Fibroblast of skin of right biceps (primary cell): ENCODE measurements at places on chromosomes 2 and 18.

GRCh38 chr2:236177604-236177966 lies 9.4 kb upstream of the GBX2 start:
- peak; percentile 70 for DNase-seq

GRCh38 chr2:170501421-170502043 lies 213.6 kb upstream of the SP5 start:
- peak; percentile 34 for DNase-seq

GRCh38 chr2:216562696-216563435 lies 64.2 kb downstream of the RPL37A start:
- DNase-seq = no peak

DNA sequence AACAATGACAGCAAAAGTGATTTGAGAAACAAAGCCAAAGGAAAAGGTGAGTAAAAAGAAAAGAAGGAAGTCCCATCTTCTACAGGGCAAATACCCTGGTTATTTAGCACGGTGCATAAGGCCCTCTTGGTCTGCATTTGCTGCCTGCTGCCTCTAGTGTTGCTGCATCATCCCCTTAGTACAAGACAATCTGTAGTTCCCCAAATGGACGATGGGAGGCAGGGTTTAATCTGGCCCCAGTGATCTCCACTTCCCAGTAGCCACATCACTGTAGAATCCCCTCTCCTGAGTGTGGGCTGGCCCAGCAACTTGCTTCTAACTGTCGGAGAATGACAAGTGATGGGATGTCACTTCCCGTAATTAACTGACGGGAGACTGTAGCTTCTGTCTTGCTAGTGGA lies 85.1 kb downstream of the CTAGE1 start:
- no peak for DNase-seq

DNA sequence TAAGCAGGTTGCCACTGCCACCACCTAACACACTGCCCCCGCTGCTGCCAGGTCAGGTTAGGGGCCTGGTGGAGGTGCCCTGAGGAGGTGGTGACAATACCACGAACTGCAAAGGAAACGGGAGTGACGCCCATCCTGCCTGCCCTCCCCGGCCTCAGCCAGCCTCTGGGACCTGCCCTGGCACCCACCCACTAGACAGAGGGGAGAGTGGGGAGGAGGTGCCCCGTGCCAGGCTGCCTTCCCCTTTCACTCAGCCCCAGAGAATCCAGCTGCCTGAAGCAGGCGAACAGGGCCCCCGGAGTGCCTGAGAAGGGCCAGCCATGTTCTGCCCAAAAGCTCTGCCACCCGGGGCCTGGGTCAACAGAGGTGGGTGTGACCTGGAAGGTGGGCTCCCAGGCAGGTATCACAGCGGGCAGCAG lies 44.5 kb upstream of the FOSL2 start:
- DNase-seq = no peak

GRCh38 chr2:240434728-240435456 lies 571 bp upstream of the GPC1 start:
- DNase-seq = peak; percentile 93

GRCh38 chr18:7332452-7332851 lies 101.6 kb downstream of the LRRC30 start:
- no peak for DNase-seq

DNA sequence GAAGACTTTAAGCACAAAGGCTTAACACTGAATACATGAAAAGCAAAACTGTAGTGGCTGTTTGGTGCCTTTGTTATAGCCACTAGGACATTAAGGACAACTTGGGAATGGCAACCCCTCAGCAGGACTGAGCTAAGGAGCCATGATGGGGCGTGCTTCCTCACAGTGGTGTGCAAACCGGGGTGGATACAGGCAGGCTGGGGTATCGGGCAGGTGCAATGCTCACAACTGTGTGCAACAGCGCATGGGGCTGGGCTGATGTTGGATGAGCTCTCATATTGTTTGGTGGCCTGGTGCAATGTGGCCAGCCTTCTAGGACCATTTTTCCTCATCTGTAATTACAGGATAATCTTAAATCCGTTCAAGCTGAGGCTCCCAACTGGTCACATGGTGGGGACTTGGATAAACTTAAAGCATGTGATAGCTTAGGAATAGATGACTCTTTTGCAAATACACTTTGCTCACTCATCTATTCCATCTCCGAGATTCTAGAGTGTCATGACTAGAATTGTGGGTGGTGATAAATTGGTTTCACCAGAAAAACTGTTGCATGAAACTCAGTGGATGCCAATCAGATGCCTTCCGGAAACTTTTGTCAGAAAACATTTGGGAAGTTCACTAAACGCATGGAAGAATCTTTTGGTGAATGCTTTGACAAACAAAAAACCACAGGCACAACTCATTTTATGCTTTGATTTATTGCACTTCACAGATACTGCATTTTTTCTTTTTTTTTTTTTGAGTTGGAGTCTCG lies 116.5 kb downstream of the PXDN start:
- peak; percentile 56 for DNase-seq

- DNase-seq = no peak
Observed at GRCh38 chr2:26733413-26733812, 30.7 kb upstream of the SLC35F6 start.

DNA sequence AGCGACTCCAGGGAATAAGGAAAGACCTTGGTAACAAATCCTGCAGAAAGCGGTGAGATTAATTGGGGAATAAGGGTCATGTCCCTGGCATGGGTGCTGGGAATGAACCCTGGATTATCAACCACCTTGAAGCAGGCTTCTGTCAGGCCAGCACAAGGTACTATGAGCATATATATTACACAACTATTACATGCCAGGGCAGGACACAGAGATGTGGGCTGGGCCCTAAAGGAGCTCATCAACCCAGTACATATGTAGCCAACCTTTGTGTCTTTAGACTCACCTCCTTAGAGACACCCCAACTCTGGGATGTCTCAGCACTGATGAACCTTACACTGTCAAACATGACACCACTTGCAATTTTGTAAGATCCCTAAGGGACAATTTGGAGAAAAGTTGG lies 3.4 kb downstream of the SFXN5 start:
- DNase-seq = no peak

DNA sequence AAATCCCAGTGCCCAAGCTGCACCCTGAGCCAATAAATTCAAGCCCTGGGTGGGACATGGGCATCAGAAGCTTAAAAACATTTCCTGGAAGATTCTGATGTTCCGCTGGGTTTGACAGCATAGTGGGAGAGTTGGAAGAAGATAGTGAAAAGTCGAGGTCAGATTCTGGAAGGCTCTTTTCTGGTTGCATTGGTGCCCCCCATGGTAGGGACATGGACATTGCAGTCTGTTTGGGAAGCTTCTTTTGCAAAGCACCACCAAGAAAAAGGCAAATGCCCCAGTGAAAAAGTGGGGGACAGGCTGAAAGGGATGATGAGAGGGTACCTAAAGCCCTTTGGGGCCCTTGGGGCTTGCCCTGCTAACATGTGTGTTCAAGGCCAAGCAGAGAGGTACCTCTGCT lies 21.0 kb downstream of the MERTK start:
- DNase-seq = no peak

DNA sequence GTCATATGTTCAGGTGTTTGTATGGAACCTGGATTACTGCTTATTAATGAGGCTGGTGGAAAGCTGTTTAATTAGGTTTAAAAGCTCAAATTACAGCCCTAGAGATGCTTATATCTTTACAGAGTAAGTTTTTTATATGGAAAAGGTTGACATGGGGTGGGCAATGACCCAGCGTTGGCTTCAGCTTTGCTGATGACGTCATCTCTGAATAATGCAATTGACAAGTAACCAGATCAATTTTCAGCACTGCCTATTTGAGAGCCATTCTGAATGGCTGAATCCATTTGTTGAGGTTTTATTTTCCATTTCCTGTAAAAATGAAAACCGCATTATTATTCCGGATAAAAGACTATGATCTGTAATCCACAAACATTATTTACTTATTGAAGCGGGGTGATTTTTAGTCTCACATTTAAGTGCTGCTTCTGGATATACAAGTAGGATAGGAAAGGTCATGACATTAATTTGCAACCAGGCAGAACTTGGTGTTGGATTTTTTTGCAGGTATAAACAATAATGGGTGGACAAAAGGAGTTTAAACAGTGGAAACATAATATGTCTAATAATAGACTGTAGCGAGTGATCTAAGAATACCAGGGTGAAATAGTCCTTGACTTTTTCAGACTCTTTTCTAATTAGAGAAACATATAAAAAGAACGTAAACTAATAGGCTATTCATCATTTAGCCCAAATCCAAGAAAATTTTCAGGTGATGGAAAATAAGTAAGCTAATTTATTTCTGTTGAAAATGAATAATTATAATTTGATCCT lies 2.7 kb downstream of the PPP1R1C start:
- DNase-seq = no peak

- DNase-seq = no peak
Observed at GRCh38 chr2:238487134-238487533, 60.4 kb downstream of the ASB1 start.

DNA sequence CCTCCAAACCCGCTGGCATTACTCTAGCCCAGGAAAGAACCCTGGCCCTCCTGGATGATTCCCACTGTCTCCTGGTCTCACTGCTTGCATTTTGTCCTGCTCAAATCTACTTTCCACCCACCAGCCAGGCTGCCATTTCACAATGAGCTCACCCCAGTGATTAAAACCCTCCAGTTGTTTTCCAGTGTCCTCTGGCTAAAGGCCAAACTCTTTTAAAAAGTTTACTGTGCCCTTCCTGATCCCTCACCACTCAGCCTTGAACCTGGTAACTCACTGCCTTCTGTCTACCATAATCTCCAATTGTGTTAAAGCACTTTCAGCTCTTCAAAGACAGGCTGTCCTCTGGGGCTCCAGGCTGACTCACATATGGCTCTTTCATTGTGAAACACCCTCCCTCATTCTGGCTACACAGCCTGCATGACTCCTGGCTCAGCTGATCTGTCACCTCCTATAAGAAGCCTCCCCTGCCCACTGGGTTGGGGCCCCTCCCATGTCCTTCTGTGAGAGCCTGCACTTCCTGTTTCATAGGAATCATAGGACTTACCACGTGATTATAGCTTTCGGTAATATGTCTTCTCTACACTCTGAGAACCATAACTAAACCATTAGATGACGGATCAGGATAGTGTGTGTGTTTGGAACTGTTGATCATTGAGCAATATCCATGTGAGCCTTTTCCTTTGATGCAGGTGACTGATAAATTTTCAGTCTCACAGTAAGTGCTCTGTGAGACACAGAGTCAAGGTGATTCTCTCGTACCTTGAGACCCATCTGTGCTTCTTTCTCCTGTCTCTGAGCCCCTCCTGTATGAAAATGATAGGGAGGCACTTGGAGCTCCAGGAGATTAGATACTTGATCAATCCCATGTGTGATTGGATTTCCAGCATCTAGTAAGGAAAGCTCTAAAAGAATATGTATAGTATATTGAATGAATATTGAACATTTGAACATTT lies 590.8 kb upstream of the ID2 start:
- DNase-seq = peak; percentile 95

GRCh38 chr18:14939141-14939540 lies 191.2 kb downstream of the ANKRD30B start:
- DNase-seq = no peak

GRCh38 chr2:145124085-145124484 lies 604.2 kb upstream of the ZEB2 start:
- DNase-seq = no peak

DNA sequence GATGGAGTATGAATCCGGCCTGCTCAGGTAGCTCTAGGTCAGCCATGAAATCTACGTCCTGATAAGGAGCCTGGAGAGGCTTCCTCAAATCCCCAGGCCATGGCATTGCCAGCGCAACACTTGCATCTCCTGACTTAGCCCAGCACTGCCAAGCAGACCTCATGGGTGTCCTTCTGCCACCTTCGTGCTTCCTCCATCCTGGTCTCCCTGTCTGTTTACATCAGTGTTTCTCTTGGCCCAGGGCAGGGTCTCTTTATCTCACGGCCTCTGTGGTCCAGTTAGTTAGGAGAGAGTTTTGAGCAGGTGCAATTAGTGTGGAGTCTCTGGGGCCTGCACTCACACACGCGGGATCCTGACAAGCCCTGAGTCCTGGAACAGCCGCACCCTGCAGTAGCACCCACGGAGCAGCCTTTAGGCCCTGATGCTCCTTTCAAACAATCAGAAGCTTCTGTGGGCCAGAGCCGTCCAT lies 193.1 kb upstream of the ARL4C start:
- no peak for DNase-seq

- peak; percentile 18 for DNase-seq
Observed at GRCh38 chr2:182366628-182367027, 60.2 kb downstream of the PDE1A start.

GRCh38 chr2:193141-193671 lies 70.6 kb downstream of the SH3YL1 start:
- no peak for DNase-seq

- no peak for DNase-seq
Observed at GRCh38 chr18:31626409-31626808, 34.7 kb downstream of the TTR start.

DNA sequence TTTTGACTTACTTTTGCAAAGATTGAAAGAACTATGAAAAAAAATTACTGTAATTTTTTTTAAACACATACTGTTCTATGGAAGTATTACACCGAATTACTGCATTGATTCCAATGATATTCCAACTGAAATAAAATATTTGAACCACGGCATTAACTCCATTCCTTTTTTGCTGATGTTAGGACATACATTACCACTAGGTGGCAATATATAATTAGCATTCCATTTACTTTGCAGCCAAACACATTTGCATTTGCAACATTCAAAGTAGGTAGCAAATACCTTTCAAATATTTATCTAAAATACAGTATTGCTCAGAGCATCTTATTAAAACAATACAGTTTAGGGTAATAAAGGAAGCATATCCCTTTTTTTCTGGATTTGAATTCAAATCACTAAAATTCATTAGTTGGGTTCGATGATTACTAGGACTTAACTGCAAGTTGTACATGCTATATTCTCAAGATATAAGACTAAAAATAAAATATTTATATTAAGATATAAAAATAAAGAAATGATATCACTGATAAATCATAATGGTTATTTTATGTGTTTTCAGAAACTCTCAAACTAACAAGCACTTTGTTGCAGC lies 31.3 kb downstream of the LANCL1 start:
- peak; percentile 11 for DNase-seq

- DNase-seq = peak; percentile 79
Observed at GRCh38 chr2:237309416-237309815, 104.5 kb downstream of the COL6A3 start.

DNA sequence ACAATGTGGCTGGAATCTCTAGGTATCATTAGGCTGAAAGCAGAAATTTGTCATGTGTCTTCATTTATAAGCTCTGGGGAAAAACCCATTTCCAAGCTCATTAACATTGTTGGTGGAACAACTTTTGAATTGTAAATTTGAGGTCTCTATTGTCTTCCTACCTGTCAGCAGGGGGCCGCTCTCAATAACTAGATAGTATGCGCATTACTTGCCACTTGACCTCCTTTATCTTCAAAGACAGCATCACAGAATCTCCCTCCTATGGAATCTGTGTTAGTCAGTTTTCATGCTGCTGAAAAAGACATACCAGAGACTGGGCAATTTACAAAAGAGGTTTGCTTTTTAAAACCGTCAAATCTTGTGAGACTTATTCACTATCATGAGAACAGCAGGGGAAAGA lies 223.1 kb downstream of the CALCRL start:
- DNase-seq = no peak
